Activated naive CD4-positive, alpha-beta T cell treated with Interleukin-2 at 50 U/mL for 16 hours (primary cell): ENCODE measurements at places on chromosomes 1 and 21.

GRCh38 chr1:222373216-222373615 is 174.7 kb downstream of the HHIPL2 start:
- DNase-seq: no peak

DNA sequence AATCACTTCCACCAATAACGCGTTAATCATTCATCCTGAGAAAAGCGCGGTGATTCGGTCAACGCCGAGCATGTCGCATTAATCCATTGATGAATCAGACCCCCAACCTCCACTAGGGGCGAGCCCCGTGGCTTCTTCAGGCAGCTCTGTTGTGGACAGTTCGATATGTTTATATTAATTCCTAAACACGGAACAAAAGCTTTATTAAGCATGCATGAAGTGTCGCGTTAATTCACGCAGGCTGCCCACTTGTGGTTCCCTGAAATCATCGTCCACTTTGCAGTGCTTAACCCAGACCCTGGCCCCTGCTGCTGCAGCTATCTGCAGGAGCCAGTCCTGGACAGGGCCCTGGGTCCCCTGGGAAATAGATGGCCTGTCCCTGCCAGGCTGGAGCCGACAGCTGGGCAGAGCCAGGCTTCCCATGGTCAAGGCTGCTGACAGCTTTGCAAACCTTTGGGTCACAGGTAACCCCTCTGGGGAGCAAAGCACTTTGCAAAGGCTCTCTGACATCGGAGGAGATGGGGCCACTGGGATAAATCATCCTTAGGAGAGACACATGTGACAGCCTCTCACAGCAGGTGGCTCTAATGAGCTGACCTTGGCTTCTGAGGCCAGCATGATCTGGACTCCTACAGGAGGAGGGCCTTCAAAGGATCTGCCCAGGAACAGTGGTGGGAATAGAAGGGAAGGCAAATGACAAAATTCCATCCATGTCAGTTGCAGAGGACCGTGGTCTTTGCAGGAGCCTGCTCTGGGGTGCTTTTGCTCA is 137.0 kb upstream of the AJAP1 start:
- no peak for DNase-seq

DNA sequence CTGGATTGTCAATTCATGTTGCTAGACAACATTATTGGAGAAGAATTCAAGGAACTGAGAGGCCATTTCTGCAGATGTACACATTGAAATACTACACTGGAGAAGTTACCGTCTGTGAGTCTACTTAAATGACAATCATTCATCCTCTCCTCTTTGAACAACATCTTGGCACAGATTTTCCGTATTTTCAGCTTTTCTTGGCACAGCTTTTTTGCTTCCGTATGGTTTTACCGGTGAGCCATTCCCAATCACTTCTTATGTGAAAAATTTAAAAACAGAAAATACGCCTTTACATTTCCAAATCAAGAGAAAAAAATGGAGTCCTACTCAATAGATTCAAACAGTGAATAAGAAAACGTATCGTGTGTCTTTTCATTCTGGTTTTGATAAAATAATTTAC is 1493.7 kb downstream of the AMY1C start:
- no peak for DNase-seq

DNA sequence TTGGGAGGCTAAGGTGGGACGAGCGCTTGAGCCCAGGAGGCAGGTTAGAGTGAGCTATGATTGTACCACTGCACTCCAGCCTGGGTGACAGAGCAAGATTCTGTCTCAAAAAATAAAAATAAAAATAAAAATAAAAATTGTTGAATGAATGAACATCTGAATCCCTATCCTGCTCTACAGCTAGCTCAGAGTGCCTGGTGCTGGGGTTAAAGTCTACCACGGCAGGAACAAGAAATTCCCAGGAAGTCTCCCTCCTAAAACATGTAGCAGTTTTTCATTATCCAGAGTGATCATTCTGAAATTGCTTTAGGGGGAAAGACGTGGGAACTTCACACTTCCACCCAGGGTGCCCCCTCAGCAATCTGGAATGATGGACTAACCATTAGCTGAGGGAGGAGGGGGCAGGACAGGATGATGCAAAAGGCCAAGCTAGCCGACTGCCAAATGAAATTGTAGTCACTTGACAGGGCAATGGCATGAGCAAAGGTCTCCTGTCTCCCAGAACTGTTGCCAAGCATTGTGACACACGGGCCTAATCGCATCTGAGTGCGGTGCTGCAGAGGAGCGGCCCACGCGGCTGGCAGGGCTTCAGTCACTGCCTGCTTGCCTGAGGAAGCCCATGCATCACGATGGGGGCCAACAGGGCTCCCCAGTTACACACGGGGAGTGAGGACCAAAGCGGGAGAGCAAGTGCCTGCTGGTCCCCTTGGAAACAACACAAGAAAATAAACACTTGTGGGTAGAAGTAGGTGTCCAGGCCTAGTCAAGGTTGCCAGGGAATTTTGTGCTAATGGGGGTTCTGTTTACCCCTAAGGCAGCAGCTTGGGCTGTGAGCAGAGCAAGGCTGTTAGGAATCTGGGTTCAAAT is 85.7 kb downstream of the NENF start:
- no peak for DNase-seq

- peak; percentile 33 for DNase-seq
Measured at GRCh38 chr1:207867136-207868109, 43.5 kb downstream of the CD34 start.

DNA sequence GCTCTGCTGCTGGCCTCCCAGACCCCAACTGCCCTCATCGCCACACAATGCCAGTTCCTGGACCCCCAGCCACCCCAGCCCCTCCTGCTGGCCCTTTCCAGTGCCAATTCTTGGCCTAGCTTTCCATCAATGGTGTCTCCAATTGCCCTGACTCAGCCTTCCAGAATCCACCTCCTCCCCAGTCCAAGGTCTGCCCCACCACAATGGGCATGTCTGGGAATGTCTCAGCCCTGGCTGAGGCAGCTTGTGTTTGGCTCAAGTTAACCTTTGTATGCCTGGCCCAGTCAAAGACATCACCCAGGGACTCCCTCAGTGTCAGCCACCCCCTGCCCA is 16.4 kb downstream of the ALDH4A1 start:
- DNase-seq: no peak

DNA sequence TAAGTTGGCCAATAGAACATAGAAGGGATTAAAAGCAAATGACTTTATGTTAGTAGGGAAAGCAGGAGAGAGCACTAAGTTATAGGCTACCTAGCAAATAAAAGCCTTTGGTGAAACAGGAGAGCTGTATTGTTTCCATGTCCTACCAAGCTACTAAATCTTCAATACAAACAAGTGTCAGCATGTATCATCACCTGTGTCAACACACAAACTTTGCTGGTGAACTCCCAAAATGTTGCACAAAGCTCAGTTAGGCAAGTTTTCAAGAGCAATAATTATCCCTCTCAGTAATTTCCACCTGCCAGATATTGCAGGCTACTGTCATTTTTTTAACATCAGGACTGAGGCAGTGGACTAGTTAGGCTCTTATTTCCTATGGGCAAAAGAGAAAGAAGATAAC is 77.7 kb upstream of the ADAM30 start:
- no peak for DNase-seq

DNA sequence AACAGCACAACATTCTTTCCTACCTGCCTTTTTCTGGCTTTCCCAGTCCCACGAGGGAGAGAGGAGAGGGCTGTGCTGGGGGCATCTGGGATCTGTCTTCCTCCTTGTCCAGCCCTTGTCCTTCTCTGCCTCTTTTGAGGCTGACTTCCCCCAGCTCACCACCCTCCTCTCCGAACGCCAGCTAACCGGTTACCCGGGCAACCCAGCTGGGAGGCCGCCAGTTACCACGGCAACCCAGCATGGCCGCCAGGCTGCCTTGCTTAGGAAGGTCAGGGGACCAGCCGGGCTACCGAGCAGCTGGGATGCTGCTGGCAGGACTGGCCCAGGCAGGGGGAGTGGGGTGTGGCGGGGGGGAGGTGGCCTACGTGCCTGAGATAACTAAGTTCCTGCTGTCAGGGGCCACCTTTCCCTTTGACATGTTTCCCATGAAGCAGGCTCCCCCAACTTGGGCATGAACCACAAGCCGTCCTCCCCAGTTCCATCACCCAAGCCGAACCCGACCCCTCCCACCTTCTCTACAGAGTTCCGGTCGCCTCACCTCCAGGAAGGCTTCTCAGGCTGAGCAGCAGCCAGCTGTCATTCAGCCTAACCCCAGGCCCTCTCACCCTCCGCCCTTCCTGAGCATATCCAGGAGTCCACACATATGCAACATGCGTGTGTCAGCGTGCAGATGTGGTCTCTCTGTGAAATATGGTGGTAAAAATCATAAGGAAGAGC is 8.7 kb downstream of the PLEKHA6 start:
- no peak for DNase-seq

GRCh38 chr1:81340239-81340638 is 460.5 kb upstream of the ADGRL2 start:
- DNase-seq: no peak

DNA sequence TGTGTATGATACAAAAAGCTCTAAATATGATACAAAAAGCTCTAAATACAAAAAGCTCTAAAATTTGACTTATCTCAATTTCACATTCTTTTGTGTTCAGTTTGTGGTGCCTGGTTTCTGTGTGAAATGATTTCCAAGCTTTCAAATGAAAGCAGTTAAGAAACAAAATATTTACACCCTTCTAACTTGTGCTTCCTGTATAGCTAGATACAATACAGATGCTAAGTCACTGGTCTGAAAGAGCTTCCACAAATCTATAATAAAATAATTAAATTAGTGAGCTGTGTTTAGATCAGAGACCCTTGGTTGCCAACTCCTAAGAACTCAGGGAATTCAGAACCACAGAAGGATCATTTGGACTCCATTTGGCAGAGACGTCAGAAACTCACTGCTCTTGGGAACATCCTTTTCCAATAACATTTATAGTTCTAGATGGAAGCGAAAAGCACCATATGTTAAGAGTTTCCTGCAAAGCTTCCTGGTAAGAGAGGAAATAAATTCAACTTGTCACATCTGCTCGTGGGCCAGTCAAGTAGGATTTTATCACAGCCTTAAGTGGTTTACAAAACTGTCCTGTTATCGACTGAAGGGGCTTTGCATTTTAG is 1079.1 kb downstream of the ADGRL2 start:
- DNase-seq: no peak

- DNase-seq: no peak
Measured at GRCh38 chr1:156664767-156665411, 12.3 kb downstream of the NES start.

GRCh38 chr1:201763455-201764140 is 65.4 kb upstream of the IPO9 start:
- DNase-seq: no peak

DNA sequence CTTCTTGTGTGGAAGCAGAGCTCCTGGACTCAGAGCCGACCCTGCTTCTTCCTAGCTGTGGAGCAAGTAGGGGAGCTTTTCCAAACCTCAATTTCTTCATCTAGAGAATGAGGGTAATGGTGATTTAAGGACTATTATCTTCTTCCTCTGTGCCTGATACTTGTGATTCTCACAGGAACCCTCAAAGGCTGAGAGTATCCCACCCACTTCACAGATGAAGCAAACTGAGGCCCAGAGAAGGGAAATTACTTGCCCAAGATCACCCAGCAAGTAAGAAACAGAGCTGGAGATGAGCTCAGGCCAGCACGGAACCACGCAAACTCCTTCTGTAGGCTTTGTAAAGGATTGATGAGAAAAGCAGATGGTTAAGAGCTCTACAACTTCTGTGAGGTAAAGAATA is 15.1 kb upstream of the SLC2A1 start:
- no peak for DNase-seq

- no peak for DNase-seq
Measured at GRCh38 chr21:35346697-35347096, 297.6 kb upstream of the RUNX1 start.

GRCh38 chr21:34808569-34809204 is 139.9 kb downstream of the CLIC6 start:
- DNase-seq: no peak

GRCh38 chr1:191869790-191870312 is 288.4 kb upstream of the RGS18 start:
- DNase-seq: no peak

GRCh38 chr1:231571904-231572303 is 43.4 kb downstream of the TSNAX start:
- DNase-seq: no peak

- DNase-seq: no peak
Measured at GRCh38 chr1:43000271-43000670, 41.6 kb upstream of the SLC2A1 start.

DNA sequence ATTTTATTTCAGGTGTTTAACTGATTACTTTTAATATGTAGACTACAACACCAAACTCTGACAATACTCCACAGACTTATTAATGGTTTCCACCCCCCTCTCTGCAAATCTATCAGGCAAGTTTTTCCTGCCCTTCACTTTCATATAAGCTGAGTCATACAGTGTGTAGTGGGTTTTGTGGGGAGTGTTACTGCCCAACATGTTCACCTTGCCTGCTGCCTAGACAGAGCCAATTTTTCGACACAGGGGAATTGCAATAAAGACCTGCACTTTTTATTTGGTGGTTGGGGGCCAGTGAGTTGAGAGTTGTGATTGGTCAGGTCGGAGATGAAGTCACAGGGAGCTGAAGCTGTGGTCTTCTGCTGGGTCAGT is 119.7 kb downstream of the PPIAL4G start:
- no peak for DNase-seq

DNA sequence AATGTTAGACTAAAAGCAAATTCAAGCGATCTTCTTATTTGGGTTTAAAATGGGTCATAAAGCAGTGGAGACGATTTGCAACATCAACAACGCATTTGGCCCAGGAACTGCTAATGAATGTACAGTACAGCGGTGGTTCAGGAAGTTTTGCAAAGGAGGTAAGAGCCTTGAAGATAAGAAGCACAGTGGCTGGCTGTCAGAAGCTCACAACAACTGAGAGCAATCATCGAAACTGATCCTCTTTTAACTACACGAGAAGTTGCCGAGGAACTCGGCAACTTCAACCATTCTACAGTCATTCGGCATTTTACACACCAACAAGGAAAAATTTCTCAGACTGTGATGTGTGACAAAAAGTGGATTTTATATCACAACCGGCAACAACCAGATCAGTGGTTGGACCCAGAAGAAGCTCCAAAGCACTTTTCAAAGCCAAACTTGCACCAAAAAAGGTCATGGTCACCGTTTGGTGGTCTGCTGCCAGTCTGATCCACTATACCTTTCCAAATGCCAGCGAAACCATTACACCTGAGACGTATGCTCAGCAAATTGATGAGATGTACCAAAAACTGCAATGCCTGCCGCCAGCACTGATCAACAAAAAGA is 47.9 kb downstream of the ASH1L start:
- DNase-seq: peak; percentile 11

DNA sequence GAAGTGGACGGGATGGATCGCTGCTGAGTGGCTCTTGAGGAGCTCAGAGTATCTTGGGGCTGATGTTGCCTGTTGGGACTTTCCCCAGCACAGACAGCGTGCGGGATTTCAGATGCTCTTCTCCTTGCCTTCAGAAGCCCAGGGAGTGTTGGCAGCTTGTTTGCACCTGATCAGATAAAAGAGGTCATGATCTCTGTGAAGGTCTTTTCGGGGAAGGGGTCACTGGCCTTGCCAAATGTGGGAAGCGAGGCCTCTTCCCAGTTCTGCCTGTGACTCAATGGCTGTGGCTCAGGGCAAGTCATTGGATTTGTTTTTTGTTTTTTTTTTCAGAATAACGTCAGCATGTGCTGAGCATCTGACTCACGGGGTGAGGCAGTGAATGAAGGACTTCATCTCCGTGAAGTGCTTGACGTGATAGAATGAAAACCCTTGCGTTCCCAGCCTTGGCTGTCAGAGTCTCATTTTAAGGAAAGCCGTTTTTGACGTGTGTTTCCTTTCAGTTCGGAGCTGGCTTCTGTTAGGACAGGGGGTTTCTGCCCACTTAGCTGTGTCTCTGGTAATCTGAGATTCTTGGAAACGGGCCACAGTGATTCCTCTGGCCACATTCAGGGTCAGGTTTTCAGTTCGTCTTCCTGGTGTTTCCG is 46.7 kb downstream of the GALNT2 start:
- DNase-seq: no peak
